ENCODE measurements at places on chromosomes 11 and 22.

GRCh38 chr22:31857247-31857646, 87.1 kb upstream of the YWHAH start:
- no peaks in the 10 kb centered on the region for H3K27me3 ChIP-seq
- DNase-seq = no peak
- no peaks in the 10 kb centered on the region for H3K36me3 ChIP-seq

GRCh38 chr22:29230972-29231875, 25.5 kb downstream of the EMID1 start:
- H3K27ac ChIP-seq = no peak overlapping the region
- no peaks in the 10 kb centered on the region for H3K36me3 ChIP-seq
- H3K4me1 ChIP-seq = no peaks in the 10 kb centered on the region
- DNase-seq = no peak
- no peaks in the 10 kb centered on the region for H3K27me3 ChIP-seq

GRCh38 chr11:117394221-117394925, 66.7 kb downstream of the CEP164 start:
- H3K4me1 ChIP-seq = no peaks in the 10 kb centered on the region
- no peak overlapping the region for H3K4me3 ChIP-seq
- no peak for DNase-seq
- peaks cover 12% of the 10 kb centered on the region for H3K36me3 ChIP-seq
- H3K27ac ChIP-seq = no peak overlapping the region

DNA sequence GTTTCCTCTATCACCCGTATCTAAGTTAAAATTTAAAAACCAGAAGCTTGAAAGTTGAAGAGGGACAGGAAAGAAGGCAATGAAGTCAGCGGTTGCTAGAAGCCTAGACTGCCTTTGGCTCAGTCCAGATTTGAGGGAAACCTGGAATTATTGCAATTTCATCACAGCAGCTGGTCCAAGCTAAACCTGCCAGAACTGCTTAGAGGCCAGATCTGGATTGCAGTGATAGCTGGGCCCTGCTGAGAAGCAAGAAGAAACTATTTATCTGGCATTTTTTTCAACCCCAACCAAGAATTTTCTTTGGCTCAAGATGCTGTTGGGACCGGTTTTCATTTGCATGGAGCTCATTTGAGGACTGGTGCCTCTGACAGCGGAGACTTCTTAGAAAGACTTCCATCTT, 121.5 kb upstream of the TEAD1 start:
- H3K4me1 ChIP-seq = no peaks in the 10 kb centered on the region
- no peaks in the 10 kb centered on the region for H3K36me3 ChIP-seq
- no peak for DNase-seq
- H3K27ac ChIP-seq = no peak overlapping the region
- H3K27me3 ChIP-seq = no peaks in the 10 kb centered on the region
- H3K4me3 ChIP-seq = no peak overlapping the region

- no peak for DNase-seq
- H3K4me3 ChIP-seq = no peak overlapping the region
- H3K36me3 ChIP-seq = peaks cover 17% of the 10 kb centered on the region
- peaks cover 24% of the 10 kb centered on the region for H3K4me1 ChIP-seq
- H3K27ac ChIP-seq = no peak overlapping the region
Observed at GRCh38 chr22:44184006-44184405, 3.3 kb downstream of the PARVG start.

DNA sequence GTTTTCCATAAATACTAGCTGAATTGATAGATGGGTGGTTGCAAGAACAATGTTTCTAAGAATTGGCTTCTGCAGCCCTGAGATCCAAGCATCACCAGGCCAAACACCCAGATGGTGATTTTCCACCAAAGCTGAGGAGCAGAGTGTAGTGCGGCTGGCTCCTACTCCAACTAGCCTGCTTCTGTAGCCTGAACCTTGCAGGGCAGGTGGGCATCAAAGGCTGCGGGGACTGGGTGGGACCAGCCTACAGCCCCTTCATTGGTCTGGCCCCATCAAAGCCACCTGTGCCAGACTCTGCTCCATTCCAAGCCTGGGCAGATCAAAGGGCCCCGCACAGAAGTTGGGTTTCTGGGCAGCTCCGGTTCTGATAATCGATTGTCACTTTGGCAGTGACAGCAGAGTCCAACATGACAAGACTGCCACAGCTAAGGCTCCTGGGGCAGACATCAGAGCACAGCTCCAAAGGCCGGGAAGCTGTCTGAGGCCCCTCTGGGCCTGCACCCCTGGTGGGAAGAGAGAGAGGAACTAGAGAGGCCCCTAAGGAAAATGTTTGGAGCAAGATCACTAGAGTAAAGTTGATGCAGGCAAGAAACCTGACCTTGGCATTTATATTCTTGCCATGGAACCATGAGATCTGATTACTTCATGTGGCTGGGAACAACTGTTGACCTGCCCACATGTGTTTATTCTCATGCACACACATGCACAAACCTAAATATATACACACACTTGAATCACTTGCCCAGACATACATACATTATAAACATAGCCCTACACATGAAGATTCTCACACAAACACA, 582.9 kb downstream of the INSC start:
- H3K4me1 ChIP-seq = no peaks in the 10 kb centered on the region
- H3K4me3 ChIP-seq = no peak overlapping the region
- H3K27me3 ChIP-seq = no peaks in the 10 kb centered on the region

DNA sequence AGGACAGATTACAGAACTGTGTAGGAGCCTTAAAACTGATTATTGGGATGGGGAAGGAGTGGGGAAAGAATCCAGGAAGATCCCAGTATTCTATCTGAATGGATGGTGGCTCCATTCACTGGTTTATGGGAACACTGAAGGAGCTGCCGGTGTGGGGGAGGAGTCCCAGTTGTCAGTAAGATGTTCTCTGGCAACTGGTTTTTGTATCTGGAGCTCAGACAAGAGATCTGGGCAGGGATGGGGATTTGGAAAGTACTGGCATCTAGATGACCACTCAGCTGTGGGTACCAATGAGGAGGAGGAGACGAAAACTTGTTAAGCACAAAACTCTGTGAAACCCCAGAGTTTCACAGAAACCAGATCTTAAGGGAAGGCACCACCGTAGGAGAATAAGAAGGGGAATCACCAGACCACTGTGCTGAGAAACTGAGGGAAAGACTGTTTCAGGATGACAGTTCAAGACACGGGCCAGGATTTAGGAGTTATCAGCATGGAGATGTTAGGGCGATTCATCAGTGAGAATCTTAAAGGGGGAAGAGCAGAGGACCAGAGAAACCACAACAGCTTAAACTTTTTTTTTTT, 28.1 kb downstream of the LDLRAD3 start:
- no peaks in the 10 kb centered on the region for H3K36me3 ChIP-seq
- H3K4me3 ChIP-seq = no peak overlapping the region
- H3K27me3 ChIP-seq = no peaks in the 10 kb centered on the region
- no peak overlapping the region for H3K27ac ChIP-seq
- H3K4me1 ChIP-seq = no peaks in the 10 kb centered on the region

GRCh38 chr11:63870351-63871140, 31.6 kb downstream of the MARK2 start:
- peak overlapping the region; percentile 31 for H3K4me3 ChIP-seq
- no peak overlapping the region for H3K27ac ChIP-seq
- H3K4me1 ChIP-seq = peaks cover 87% of the 10 kb centered on the region
- H3K27me3 ChIP-seq = no peaks in the 10 kb centered on the region
- no peak for DNase-seq

GRCh38 chr11:61747192-61747966, 5.1 kb upstream of the MYRF start:
- peaks cover 13% of the 10 kb centered on the region for H3K27me3 ChIP-seq
- no peaks in the 10 kb centered on the region for H3K36me3 ChIP-seq
- H3K27ac ChIP-seq = no peak overlapping the region
- DNase-seq = no peak
- no peak overlapping the region for H3K4me3 ChIP-seq
- H3K4me1 ChIP-seq = peaks cover 5% of the 10 kb centered on the region

GRCh38 chr22:45221201-45221600, 19.5 kb downstream of the KIAA0930 start:
- DNase-seq = no peak
- H3K27me3 ChIP-seq = no peaks in the 10 kb centered on the region
- no peak overlapping the region for H3K4me3 ChIP-seq

DNA sequence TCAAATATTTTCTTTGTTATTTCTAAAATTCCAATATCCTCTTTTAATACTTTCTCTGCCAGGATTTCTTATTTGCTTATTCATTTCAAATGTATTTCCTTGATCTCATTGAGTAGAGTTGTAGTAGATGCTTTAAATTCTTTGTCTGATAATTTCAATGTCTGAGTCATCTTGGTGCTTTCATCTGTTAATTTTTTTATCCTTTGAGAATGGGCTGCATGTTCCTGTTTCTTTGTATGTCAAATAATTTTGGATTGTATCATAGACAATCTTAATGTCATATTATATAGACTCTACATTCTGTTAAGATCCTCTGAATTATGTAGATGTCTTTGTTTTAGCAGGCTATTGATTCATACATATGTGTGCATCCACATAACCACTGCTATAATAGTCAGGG, 57.5 kb downstream of the MYEOV start:
- no peak for DNase-seq
- no peak overlapping the region for H3K27ac ChIP-seq
- H3K36me3 ChIP-seq = no peaks in the 10 kb centered on the region
- H3K4me3 ChIP-seq = no peak overlapping the region
- H3K27me3 ChIP-seq = no peaks in the 10 kb centered on the region

DNA sequence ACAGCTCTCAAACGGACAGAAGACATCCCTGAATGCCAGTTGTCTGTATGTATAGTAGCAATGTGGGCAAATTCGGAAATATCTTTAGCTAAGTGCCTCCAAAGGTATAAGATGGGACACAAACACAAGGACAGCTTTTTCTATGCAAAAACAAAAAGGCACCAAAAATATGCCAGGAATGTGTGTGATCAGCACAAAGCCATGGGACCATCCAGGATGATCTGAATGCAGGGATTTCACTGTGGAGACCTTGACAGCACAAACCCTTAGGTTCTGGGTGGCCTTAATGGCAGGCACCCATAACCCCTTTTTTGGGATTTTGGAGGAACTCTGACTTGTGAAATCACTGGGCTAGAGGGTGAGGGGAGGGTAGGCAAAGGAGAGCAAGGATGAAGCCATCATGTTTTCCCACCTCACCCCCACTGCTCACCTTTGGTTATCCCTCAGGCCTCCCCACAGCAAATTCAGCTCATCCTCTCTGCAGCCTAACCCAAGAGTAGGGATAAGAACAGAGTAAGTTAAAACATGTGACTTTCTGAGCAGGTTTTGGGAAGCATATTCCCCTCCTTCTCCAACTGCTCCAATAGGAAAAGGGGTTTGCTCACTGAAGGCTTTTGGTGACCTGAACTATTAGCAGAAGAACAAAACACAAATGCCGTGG, 154.6 kb downstream of the SNX19 start:
- H3K4me3 ChIP-seq = no peak overlapping the region
- DNase-seq = no peak
- H3K27me3 ChIP-seq = no peaks in the 10 kb centered on the region
- H3K36me3 ChIP-seq = no peaks in the 10 kb centered on the region
- no peaks in the 10 kb centered on the region for H3K4me1 ChIP-seq
- no peak overlapping the region for H3K27ac ChIP-seq

DNA sequence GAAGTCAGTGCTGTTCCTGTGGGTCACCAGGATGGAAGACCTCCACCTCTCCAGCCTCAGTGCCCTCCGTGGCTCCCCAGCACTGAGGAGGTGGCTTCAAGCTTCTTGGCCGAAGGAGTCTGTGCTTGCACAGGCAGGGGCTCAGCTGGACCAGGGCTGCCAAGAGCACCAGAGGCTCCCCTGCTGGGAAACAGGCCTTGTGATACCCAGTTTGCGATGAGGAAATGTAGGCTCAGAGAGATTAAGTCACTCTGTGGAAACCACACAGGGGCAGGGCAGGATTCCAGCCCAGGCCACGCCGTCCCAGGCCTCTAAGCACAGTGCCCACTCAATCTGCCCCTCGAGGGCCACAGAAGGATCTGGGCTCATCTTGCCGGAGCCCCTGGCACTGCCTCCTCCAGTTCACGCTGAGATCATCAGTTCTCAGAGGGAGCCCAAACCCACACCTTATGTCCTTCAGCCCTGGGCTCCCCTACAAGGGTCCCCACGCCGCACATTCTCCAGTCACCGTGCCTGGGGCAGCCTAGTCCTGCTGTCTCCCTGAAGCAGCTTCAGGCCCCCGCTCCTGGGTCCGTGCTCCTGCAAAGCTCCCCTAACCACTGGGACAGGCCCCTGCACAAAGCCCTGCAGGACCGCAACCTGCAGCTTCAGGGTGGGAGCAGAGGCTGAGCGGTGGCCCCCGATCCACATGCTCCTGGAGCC, 21.6 kb downstream of the ANO1 start:
- H3K27ac ChIP-seq = no peak overlapping the region
- no peaks in the 10 kb centered on the region for H3K27me3 ChIP-seq
- no peak overlapping the region for H3K4me3 ChIP-seq
- no peak for DNase-seq
- H3K36me3 ChIP-seq = no peaks in the 10 kb centered on the region

- peaks cover 5% of the 10 kb centered on the region for H3K36me3 ChIP-seq
- no peak for DNase-seq
- H3K27ac ChIP-seq = no peak overlapping the region
- no peaks in the 10 kb centered on the region for H3K27me3 ChIP-seq
- no peak overlapping the region for H3K4me3 ChIP-seq
Observed at GRCh38 chr22:39980596-39980995, 14.2 kb upstream of the FAM83F start.

- no peak overlapping the region for H3K27ac ChIP-seq
- H3K4me1 ChIP-seq = no peaks in the 10 kb centered on the region
- H3K36me3 ChIP-seq = peaks cover 19% of the 10 kb centered on the region
- H3K27me3 ChIP-seq = no peaks in the 10 kb centered on the region
Observed at GRCh38 chr11:116876656-116877055, 39.2 kb upstream of the APOA1 start.

DNA sequence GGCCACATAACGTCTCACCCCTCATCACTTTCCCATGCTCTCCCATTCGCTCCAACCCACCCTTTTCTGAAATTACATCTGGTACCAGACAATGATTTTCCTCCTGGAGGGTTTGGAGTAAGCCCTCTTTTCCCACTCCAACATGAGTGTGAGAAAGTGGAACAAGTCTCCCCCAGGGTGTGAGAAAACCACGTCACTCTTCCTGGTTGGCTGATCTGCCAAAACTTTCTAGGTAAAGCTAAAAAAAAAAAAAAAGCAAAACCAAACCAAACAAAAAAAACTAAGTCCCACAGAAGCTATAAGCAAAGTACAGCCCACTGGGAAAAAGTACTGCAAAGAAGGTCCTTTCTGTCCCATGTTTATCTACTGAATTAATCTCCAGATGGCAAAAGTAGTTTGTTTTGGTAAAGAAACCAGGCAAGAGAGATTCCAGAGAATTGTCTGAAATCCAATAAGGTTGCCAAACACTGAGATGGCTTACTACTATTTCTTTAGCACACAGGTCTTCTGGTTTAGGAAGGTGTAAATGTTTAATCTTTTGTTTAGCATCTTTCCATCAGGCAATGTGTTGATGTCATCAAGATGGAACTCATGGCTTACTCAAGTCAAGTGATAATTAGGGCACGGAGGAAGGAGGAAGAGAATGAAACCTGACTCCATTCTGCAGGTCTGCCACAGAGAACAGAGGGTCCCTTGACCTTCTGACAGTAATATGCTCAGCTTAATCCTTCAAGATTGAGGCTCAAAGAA, 395.6 kb downstream of the LARGE1 start:
- no peak overlapping the region for H3K27ac ChIP-seq
- no peaks in the 10 kb centered on the region for H3K36me3 ChIP-seq
- no peak for DNase-seq
- H3K4me1 ChIP-seq = no peaks in the 10 kb centered on the region
